AG09319 (cell line): ENCODE measurements at places on chromosomes 12 and 14.
A peak's percentile ranks its signal among the peaks of the same experiment; 100 is the strongest.

DNA sequence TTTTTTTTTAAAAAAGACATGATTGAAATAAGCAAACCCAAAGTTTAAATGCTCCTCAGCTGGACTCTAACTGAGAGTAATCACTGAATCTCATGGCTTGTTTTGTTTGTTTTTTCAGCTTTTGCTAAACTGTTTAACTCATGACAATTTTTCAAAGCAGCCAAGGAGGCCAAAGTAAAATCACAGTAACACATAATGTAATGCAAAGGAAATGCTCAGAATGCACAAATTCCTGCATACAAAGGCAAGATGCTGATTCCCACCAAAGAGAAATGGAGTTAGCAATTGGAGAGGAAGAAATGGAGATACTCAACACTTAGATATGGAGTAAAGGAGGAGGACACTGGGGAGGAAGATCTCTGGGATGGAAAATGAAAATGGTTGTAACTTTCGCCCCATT lies 126.2 kb upstream of the SOX5 start:
- DNase-seq = no peak

- DNase-seq = no peak
These were observed 612 bp upstream of the ZDHHC22 start for GRCh38 chr14:77142005-77142800.

DNA sequence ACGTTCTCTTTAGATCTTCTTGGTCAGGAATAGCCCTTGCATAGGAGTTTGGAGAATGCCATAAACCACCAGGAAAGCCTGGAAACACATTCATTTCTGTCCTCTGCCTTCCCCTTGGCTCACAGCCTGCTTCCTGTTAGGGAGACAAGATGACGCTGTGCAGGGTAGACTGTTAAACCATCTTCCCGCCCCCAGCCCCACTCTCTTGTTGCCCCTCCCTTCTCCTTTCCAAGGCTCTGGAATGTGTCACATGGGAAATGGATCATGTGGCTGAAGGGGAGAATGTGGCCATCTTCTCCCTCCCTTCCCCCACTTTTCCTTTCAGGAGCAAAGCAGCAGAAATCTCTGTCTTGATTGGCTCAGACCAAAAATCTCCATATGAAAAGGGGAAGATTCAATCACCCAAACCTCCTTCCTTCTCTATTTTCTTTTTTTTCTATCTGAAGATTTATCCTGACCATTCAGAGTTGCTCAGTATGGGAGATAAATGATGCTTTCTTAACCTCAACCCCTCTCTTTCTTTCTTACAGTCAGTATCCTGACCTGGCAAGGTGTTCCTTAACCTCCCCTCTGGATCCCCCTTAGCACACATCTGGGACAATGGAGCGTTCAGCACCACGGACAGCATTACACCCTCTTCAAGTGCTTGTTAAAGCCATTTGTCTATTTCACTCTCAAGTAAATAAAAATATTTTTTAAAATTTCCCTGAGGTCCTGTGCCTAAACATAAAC lies 11.4 kb downstream of the GPR19 start:
- no peak for DNase-seq

DNA sequence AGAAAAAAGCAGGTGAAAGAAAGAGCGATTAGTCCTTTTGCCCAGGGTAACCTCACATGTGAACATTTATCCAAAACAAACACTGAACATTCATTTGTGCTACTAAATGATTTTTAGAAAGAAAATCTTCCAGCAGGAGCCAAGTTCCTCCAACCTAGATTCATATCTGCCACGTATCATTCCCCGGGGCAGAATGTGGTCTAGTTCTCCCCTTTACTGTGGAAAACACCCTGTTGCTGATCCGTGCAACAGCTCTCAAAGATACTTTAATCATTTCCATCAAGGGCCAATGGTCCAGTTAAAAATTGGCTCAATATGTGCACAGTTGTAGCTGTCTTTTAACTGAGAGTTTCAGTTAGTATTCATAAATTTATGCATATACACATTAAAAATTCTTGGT lies 479.1 kb downstream of the ATP23 start:
- DNase-seq = peak; percentile 82

DNA sequence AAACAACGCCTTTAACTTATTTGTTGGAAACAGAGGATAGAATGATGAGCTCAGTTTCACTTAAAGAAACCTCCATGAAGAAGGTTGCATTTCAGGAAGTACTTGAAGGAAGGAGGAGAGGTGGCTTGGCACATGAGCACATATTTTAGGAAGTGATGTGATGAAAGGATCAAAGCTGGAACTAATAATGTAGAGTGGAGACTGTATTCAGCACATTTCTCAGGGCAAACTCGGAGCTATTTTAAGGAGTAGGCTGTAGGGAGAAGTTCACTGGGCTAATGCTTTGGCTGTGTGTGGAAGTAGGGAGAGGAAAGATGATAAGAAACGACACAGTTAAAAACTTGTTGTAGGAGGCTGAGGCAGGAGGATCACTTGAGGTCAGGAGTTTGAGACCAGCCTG lies 272.8 kb downstream of the AKAP6 start:
- no peak for DNase-seq

DNA sequence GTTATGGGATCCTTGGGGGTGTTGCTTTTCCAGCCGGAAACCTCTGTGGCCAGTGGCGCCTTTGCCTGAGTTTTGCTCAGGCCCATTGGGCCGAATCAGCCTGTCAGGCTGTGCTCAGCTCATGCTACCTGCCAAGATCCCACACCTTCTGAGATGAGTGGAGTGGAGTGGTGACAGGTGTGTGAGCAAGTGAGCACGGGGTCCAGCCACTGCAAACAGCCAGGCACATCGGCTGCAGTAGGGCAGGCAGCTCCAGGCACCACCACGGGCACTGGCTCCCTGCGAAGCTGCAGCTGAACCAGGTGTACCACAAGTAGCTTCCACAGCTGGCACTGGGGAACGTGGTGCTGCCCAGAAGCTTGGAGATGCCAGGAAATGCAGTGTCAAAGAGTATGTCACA lies 21.1 kb upstream of the WDR89 start:
- no peak for DNase-seq

DNA sequence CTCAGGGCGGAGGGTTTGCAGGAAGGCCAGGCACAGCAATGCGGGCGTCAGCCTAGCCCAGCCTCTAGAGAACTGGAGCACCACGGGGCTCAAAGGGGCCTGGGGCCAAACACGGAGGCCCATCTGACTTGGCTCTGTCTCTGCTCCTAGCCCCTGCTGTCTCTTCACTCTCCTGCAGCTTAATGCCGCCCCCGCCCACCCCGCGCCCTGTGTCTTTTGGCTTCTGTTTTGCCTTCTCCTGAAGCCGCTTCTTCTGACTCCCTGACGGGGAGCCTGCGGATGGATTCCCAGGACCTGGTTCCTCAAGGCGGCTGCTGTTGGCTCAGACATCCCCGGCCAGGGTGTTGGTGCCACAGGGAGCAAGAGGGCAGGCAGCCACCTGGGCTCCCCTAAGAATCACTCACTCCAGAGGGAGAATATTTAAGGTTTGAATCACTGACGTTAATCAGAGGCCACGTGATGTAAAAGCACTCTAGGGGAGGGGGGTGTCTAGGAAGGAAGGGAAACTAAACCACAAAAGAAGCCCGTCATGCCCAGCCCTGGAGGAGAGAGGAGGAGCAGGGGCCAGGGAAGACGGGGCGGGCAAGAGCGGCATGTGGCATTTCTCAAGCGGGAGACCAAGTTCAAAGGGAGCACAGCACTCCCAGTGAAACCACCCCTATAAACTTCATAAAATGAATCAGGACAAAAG lies 36.9 kb upstream of the PRMT8 start:
- DNase-seq = no peak

DNA sequence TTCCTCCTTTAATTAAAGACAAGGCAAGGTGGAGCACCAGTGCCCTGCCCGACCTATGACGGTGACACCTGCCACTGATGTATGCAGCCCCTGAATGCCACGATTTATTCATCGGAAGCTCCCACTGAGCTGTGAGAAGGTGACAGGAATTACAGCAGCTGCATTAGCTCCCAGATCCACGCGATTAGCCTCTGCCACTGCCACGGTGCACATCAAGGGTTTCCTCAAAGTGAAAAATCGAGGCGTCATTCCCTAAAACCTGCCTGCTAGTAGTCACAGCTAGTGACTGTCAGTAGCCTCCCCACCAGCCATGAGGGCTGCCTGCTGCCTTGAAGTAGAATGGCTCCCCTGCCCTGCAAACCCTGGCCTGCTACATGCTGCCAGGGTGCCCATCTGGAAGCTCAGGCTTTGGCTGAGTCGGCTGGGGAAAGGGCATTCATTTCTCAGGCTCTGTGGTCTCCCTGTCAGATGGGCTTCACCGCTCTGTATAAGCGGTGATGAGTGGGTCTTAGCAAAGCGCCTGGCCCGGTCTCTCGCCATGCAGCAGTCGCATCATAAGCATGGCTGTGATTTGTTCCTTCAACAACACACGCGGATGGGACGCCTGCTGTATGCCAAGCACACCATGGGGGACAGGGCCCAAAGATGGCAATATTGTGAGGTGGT lies 8.2 kb upstream of the BCL11B start:
- DNase-seq = no peak

GRCh38 chr12:65810036-65810435 lies 14.2 kb upstream of the HMGA2 start:
- peak; percentile 78 for DNase-seq

GRCh38 chr14:101029668-101030290 lies 126.3 kb upstream of the RTL1 start:
- DNase-seq = no peak

- no peak for DNase-seq
These were observed 289.1 kb downstream of the RMST start for GRCh38 chr12:97751704-97752103.

DNA sequence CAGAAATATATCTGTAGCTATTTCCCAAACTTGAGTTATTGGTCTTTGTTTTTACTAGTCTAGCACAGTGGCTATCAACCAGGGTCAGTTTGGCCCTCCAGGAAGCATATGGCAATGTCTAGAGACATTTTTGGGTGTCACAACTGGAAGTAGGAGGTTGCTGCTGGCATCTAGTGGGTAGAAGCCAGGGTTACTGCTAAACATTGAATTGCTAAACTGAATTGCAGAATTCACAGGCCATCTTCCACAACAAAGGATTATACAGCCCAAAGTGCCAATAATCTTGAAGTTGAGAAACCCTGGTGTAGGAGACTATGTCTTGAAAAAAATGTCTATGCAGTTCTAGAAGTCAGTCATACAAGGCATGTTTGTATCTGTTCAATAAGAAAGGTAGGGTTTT lies 27.7 kb downstream of the ARHGAP5 start:
- no peak for DNase-seq

- no peak for DNase-seq
These were observed 148.9 kb downstream of the PLEKHA5 start for GRCh38 chr12:19278407-19278806.

GRCh38 chr14:75566321-75566720 lies 12.1 kb upstream of the FLVCR2 start:
- DNase-seq = no peak

DNA sequence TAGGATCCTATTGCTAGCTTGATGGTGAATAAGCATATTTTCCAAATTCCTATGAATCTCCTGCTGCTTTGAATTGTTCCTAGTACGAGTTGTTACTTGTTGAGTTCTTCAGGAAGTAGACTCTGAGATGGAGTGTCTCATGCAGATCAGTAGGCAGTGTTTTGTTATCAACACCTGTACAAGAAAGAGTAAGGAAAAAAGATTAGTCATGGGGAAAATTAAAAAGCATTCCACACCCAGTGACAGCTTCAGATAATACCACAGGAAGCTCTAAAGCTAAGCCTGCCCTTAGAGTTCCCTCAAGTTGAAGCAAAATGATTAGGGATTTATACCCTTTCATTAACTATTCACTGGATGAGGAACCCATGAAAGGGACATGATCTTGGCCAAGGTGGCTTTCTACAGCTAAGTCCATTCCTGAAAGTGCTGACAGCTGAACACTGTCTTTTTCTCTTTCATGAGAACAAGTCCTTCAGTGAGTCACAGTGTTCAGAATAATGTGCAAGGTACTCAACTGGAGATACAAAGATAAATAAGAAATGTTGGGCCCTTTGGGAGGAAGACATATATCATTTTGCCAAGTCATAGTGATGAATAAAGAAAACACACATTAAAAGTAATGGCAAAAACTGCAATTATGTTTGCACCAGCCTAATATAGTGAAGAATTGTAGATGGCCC lies 49.1 kb downstream of the CCER1 start:
- no peak for DNase-seq

DNA sequence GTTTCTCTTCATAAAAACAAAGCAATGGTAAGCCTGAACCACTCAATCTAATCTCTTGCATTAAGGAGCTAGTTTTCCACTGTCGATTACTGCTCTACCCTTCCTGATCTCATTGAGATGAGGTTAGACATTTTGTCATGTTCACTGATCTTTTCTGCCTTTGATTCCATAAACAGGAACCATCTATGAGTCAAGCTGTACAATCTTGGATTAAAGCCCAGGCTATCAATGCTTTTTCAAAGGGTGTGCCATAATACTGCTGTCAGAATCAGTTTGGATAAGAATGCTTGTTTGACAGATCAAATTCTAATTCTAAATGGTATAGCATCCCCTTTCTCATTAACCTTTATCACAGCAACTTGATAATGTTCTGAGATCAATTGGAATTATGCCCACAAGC lies 16.1 kb downstream of the GRIP1 start:
- no peak for DNase-seq

DNA sequence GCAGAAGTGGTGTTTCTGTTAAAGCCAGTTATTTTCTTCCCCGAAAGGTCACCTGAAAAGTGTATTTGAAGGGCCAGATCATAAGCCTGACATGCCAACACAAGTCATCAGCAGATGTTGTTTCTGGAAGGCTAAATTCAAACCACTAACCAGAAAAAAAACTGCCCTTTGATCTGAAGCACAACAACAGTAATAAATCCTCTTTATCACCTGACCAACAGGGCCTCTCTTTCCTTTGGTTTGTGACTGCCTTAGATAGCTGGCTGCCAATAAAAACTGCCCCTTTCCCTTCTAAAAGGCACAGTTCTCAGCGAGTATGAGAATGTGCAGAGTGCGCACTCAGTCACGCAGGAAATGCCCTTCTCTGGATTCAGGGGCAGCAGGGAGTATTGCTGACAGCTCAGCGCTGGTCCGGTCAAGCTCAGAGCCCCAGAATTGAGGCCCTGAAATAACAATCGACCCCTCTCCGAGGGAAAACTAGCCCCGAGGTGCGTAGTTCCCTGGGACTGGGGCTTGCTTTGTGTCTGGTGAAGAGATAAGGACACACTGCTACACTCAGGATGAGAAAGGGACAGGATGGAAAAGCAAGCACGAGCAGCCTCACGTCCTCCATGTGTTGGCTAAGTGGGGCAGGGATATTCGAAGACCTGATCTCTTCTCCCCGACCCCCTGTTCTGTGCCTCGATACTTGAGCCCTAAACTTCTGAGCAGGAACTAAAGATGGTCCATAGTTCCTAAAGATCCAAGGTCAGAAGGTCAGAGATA lies 184.2 kb upstream of the GZMB start:
- no peak for DNase-seq

DNA sequence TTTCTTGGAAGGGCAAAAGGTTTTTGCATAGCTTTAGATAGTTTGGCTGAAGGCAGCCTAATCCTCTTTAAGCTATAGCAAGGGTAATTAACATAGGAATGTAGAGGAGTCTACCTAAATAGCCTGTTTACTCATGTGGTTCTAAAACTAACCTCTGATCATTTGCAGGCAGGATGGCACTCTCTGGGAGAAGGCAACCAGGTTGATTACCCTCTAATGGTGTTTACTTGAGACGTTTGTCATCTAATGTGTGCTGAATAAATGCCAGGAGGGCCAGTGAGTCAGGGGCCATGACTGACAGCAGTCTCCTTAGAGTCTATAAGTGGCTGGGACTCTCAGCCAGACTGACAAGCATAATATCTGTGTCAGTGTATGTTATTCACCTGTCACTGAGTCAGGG lies 286.4 kb downstream of the PCNX1 start:
- no peak for DNase-seq
